ENCODE measurements at places on chromosomes 6 and 20.

DNA sequence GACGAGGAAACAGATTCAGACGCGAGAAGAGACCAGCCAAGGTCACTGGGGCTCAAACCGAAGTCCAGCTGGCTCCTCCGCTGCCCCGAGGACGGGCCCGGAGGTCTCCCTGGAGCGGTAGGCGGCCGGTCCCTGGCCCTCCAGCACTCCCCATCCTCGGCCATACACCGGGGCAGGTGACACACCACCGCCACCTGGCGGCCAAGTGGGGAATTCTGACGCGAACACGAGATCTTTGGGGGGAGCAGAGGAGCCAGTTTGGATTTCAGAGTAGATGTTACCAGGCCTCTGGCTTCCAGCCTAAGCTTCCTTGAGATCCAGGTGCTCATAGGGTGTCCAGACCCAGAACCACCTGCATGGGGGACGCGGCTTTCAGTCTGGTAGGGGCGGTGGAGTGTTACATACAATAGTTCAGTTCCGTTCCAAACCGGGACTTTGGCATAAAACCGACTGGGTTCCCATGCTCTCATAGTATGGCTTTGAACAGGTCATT, 16.1 kb downstream of the BPIFB1 start:
- H3K4me3 ChIP-seq = no peak overlapping the region
- no peaks in the 10 kb centered on the region for H3K27me3 ChIP-seq
- H3K4me1 ChIP-seq = no peaks in the 10 kb centered on the region
- H3K36me3 ChIP-seq = no peaks in the 10 kb centered on the region
- DNase-seq = peak; percentile 38
- no peak overlapping the region for H3K27ac ChIP-seq

- peaks cover 41% of the 10 kb centered on the region for H3K4me1 ChIP-seq
- DNase-seq = no peak
- no peaks in the 10 kb centered on the region for H3K27me3 ChIP-seq
- peaks cover 49% of the 10 kb centered on the region for H3K36me3 ChIP-seq
Observed at GRCh38 chr6:43335469-43335868, 26.8 kb upstream of the CRIP3 start.

- no peaks in the 10 kb centered on the region for H3K36me3 ChIP-seq
- no peaks in the 10 kb centered on the region for H3K4me1 ChIP-seq
- DNase-seq = no peak
- H3K27me3 ChIP-seq = no peaks in the 10 kb centered on the region
- H3K4me3 ChIP-seq = no peak overlapping the region
- H3K27ac ChIP-seq = no peak overlapping the region
Observed at GRCh38 chr20:32792316-32792715, 27.4 kb upstream of the MAPRE1 start.

DNA sequence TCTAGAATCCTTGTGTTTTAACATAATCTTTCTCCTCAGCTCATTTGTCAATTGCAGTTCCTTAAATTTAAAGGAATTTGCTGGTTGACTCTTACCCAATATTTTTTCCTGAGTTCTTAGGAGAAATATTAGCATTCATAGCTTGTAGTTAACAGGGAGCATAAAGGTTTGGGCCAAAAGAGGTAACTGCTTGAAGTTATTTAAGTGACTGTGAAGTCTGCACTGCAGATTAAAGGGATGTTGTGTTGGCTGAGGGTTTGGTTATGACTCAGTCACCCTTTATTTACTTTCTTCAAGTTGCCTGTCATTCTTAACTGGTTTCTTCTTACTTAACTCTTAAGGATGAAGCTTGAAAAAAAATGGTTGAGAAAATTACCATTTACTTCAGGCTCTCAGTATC, 220.3 kb upstream of the LAMP5 start:
- H3K36me3 ChIP-seq = no peaks in the 10 kb centered on the region
- H3K4me3 ChIP-seq = no peak overlapping the region
- H3K4me1 ChIP-seq = no peaks in the 10 kb centered on the region
- H3K27me3 ChIP-seq = no peaks in the 10 kb centered on the region
- no peak overlapping the region for H3K27ac ChIP-seq

DNA sequence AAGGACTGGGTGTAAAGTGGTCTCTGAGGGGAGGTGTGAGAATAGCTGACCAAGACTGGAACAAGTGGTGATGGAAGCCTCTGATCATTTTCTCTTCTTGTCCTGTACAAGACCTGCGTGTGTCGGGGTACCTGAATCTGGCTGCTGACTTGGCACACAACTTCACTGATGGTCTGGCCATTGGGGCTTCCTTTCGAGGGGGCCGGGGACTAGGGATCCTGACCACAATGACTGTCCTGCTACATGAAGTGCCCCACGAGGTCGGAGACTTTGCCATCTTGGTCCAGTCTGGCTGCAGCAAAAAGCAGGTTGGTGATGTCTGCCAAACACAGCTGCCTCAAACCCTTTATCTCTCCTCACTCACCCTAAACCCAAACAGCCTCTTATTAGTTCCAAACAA, 1.7 kb upstream of the HSD17B8 start:
- peaks cover 20% of the 10 kb centered on the region for H3K36me3 ChIP-seq
- H3K4me3 ChIP-seq = no peak overlapping the region
- H3K27me3 ChIP-seq = no peaks in the 10 kb centered on the region
- no peak overlapping the region for H3K27ac ChIP-seq
- H3K4me1 ChIP-seq = peaks cover 46% of the 10 kb centered on the region

GRCh38 chr20:63314566-63315239, 21.7 kb downstream of the COL20A1 start:
- H3K4me1 ChIP-seq = no peaks in the 10 kb centered on the region
- H3K27ac ChIP-seq = no peak overlapping the region
- no peaks in the 10 kb centered on the region for H3K36me3 ChIP-seq

- DNase-seq = no peak
- H3K4me1 ChIP-seq = no peaks in the 10 kb centered on the region
- H3K36me3 ChIP-seq = no peaks in the 10 kb centered on the region
- H3K27ac ChIP-seq = no peak overlapping the region
- H3K4me3 ChIP-seq = no peak overlapping the region
Observed at GRCh38 chr6:24327756-24328155, 30.1 kb downstream of the DCDC2 start.
